Cardiac septum (tissue), 1 donor: ENCODE measurements at places on chromosomes 6 and 20.

- no peak for DNase-seq
Observed at GRCh38 chr6:57207141-57207540, 15.0 kb downstream of the RAB23 start.

DNA sequence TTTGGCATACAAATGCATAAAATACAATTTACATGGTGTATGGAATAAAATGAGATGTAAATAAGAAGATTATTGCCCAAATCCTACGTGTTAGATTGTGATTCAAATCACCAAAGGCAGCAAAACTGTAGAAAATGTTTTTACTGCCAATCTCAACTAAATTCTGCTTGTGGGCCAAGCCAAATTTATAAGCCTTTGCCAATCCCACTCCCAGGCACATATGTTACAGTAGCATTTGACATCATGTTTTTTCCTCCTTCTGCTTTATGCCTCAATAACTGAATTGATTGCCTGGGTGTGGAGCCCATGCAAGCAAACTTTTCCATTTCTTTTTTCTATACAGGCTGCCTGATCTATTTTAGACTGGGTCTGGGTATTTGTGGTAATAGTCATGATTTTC, 36.3 kb upstream of the LRRC1 start:
- no peak for DNase-seq

DNA sequence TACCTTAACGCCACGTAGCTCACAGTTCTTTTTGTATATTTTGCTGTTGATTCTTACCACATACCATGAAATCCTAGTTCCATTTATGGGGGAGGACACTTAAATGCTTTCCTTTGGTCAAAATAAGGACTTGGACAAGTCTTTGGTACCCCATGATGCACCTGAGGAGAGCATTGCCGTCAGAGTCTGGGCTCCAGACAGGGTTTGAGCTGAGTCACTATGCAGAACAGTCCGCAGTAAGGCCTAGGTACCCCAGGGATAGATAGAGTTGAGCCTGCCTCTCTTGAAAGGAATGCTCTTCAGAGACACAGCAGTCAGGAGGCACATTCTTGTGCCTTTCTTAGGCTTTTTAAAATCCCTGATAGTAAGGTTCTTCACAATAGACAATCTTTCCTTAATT, 6.0 kb downstream of the PARD6B start:
- no peak for DNase-seq

DNA sequence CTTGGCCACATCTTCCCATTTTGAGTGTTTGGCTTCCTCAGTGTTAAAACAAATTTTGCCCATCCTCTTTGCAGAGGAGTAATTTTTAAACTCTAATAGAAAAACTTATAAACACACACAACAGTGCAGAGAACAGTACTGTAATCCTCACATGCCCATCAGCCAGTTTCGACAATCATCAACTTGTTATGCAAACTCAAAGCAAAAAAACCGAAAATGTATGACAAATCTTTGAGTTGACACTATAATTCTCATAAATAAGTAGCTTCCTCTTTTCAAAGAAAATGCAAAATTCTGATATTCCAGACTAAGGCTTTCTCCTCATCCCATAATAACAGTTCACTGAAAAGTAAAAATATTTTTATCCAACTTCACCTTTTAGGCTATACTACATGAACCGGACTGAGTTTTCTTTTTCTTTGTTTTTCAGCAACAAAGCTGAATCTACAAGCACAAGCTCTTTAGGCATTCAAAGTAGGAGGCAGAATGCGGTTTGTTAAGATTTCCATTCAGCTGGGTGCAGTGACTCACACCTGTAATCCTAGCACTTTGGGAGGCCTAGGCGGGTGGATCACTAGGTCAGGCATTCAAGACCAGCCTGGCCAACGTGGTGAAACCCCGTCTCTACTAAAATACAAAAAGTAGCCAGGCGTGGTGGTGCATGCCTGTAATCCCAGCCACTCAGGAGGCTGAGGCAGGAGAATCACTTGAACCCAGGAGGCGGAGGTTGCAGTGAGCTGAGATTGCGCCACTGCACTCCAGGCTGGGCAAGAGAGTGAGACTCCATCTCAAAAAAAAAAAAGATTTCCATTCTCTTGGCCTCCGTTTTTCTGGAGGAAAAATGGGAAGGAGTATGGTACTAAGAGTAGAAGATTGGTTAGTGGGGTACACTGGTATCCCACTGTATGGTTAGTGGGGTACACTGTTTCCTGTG, 74.8 kb downstream of the GCNT2 start:
- DNase-seq = no peak

- no peak for DNase-seq
Observed at GRCh38 chr20:49634116-49634515, 66.2 kb upstream of the PTGIS start.

DNA sequence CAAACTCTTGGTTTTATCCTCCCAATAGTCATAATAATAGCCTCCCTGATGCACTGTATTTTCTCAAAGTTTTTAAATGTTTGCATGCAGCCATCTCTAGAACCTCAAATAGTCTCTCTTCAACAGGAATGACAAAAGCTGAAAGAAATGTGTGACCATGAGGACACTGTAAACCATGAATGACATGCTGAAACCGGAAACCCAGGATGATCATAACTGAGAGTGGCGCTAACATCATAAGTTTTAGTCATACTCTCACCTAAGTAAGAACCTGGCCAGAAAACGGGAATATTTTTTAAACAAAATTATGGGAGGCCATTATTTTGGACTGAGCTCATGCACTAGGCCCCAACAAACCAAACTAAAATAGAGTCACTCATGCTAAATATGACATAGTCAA, 278.4 kb upstream of the STXBP5 start:
- no peak for DNase-seq

DNA sequence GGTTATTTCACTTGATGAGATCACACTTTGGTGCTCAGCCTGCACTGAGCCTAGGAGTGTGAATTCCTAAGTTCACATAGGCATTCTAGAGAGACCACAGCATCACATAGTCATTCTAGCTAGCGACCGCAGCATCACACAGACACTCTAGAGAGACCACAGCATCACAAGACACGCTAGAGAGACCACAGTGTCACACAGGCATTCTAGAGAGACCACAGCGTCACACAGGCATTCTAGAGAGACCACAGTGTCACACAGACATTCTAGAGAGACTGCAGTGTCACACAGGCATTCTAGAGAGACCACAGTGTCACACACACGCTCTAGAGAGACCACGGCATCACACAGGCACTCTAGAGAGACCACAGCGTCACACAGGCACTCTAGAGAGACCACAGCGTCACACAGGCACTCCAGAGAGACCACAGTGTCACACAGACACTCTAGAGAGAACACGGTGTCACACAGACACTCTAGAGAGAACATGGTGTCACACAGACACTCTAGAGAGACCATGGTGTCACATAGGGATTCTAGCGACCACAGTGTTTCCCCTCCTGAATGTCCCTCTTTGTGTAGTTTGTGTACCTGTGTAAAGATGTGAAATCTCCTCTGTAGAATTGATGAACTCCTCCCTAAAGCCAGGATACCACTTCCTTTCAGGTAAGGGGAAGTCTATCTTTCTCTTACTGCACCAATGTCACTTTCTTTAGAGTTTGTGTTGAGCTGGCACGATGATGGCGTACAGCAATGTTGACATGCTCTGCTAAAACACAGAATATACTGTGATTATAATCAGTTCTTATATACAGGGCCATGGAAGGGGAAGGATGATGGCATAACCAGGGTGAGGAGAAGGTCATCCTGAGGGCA, 169.4 kb downstream of the ZDHHC14 start:
- DNase-seq = no peak

GRCh38 chr6:168546730-168547129, 105.7 kb downstream of the SMOC2 start:
- DNase-seq = no peak

DNA sequence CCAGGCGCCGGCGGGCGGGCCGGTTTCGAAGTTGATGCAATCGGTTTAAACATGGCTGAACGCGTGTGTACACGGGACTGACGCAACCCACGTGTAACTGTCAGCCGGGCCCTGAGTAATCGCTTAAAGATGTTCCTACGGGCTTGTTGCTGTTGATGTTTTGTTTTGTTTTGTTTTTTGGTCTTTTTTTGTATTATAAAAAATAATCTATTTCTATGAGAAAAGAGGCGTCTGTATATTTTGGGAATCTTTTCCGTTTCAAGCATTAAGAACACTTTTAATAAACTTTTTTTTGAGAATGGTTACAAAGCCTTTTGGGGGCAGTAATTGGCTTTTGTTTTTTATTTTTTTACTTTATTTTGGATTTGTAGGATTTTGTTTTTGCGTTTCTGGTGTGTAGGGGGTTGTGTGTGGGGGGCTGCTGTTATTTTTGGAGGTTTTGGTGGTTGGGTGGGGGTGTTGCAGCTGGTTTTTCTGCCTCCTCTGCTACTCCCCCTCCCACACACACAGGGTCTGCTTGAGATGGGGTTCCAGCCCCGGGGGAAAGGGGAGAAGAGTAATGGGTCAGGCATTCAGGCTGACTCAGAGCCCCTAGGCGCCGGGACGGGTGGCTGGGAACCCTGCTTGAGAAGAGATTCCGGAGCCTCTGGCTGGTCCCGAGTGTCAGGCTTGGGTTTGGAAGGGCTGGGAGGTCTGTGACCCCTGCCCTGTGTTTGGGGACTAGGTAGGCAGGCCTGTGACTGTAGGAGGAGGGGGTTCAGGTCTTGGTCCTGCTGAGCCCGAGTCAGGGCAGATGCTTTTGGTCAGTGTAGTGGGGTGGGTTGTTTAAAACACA, 2.0 kb downstream of the CEBPB start:
- peak; percentile 91 for DNase-seq

GRCh38 chr6:31713991-31714684, 1.0 kb upstream of the LY6G6D start:
- no peak for DNase-seq

DNA sequence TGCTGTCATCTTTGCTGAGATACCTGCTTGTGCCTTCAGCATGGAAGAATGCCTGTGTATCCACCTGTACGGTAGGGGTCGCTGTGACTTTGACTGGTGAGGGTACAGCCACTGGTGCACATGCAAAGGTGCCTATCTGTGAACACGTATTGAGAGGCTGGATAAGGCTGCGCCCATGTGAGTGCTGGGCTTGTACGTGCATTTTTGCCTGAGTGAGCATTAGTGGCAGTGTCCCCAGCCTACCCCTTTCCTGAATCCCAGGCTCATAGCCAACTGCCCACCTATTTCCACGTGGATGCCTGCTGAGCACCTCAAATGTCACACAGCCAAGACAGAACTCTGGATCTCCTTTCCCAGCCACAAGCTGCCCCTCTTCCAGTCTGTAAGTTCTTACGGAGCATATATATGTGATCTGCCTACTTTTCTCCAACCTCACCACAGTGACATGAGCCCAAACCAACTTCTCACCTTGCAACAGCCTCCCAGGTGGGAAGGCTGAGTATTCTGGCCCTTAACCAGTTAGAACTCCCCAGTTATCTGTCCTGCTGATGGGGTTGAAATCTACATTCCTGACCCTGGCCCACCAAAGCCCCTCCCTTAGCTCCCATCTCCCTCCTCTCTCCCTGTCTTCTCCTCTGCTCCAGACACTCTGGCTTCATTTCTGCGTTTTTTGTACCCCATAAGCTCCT, 1.1 kb upstream of the SLC2A10 start:
- DNase-seq = no peak

- DNase-seq = peak; percentile 87
Observed at GRCh38 chr6:2790588-2791449, 25.6 kb downstream of the WRNIP1 start.

DNA sequence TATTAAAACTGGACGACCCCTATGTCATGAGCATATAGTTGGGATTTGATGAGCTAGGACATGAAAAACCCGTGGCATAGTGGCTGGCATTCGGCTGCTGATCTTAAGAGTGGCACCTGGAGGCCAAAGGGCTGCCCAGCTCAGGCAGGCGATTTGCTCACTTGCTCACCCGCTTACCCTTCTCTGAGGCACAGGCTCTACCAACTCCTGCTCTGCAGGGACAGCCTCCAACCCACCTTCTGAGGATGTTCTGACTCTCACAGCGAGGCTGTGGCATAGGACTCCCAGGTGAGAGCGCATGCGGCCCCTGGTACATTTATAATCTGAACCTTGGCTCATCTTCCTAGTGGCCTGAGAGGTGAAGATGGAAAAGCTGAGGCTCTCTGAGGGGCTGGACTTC, 995 bp downstream of the RSPO4 start:
- DNase-seq = peak; percentile 43

DNA sequence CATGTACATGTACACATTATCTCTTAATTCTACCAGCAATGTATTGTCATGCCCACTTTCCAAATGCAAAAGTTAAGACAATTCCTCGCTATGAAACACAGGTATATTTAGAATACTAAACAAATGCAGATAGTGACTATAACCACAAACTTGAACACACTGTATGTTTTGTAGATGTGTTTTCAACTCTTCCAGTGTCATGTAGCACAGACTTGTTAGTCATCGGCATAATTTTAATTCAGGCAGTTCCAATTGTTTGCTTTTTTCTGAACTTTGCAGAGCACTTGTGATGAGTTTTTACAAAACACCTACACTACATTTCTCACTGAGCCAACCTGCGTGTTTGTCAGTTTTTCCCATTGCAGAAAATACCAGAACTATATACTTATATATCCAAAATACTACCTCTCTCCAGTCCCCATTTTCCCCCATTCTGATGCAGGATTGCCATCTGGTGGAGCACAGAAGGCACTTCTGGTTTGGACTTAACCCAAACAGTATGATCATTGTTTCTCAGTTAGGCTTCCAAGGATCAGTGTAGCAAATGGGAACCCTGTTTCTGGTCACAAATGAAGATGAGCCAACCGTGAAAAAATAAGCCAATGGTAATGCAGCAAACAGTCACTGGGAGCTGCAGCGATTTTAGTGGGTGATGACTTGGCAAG, 143.4 kb downstream of the ADGRB3 start:
- DNase-seq = no peak

GRCh38 chr6:11556309-11556708, 18.8 kb downstream of the TMEM170B start:
- no peak for DNase-seq

DNA sequence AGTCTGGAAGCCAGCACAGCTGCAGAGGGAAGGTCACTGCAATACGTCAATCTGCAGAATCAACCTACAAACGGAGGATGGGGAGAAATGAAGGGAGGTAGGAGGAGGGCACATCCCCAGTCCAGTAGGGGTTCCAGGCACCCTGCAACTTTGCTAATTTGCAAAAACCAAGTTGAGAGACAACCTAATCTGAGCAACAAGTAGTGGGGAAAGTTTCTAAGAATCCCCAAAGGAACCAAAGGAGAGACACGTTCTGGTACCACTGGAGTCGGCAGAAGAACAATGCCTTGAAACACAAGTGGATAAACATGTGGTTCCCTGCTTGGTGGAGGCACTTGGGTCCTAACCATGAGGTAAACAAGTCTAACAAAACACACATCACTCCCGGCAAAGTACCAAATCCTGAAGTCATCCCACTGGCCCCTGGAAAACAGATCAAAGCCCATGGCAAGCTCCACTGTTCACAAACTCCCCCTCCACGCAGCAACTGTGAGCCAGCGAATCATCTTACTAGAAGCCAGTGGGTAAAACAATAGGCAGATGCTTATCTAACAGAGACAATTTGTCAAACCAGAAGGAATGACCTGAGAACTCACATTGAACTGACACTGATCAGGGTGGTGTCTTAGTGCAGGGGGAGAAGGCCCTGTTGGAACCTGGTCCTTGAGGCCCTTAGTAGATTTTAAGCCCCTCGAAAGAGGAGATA, 4.7 kb downstream of the MRPS18A start:
- no peak for DNase-seq

GRCh38 chr6:23013776-23014175, 444.4 kb downstream of the HDGFL1 start:
- no peak for DNase-seq
